ENCODE measurements at places on chromosomes 6 and 20.

GRCh38 chr6:149565527-149566409 is at the start of gene GINM1:
GINM1 (plus strand) TSS chr6:149566375; CDS start chr6:149566415, 40 bp downstream.
- DNase-seq: peak; percentile 91

DNA sequence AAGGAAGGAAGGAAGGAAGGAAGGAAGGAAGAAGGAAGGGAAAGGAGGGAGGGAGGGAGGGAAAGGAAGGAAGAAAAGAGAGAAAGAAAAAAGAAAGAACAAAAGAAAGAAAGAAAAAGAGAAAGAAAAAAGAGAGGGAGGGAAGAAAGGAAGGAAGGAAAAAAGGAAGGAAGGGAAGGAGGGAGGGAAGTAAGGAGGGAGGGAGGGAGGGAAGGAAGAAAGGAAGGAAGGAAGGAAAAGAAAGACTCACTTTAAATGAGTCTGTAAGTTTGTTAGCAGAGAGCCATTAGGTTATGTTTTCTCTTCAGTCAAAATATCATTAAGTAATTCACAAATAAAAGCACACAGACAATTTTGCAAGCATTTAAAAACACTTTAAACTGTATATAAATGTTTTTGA is 44.0 kb upstream of the SASH1 start:
- no peak for DNase-seq

DNA sequence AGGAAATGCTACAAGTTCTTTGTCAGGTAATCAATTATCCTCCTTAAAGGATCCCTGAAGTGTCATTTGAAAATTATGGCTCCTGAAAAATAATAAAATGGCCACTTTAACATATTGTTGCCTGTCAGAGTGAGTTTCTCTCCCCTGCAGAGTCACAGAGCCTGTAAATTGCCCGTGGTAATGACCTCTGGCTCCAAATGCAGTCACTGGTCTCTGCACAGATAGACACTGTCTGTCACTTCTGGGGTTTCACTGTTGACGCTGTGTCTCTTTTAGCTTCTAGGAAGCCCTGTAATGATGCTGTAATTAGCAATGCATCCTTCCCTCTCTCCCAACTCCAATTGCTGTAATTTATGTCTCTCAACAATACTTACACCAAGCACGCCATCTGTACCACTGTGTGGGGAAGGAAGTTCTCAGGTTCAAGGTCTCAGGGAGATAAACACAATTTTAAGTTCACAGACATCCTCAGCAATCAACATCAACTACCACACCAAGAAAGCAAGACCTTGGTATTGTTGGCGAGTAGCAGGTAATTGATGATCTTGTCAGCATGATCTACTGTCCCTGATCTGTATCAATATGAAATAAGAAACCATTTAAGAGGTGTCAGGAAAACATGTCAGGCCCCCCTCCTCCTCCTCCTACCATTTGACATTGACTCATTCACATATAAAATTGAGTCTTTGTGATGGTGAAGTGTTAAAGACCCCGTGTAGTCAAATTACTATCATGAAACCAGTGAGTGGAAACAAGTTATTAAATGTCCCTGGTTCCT is 91.2 kb upstream of the SULF2 start:
- no peak for DNase-seq

DNA sequence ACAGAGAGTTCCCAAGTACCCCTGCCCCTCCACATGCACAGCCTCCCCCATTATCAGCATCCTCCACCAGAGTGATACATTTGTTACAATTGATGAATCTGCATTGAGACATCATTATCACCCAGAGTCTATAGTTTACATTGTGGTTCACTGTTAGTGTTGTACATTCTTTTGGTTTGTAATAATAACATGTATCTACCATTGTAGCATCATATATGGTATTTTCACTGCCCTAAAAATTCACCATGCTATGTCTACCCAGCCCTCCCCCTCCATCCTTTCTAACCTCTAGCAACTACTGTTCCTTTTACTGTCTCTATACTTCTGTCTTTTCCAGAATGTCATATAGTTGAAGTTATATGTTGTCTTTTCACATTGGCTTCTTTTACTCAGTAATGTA is 273.9 kb upstream of the RNF217 start:
- no peak for DNase-seq

- DNase-seq: no peak
These were observed 38.7 kb downstream of the SYNE1 start for GRCh38 chr6:152598421-152598820.

- no peak for DNase-seq
These were observed 361.0 kb downstream of the CD83 start for GRCh38 chr6:14478381-14479225.

GRCh38 chr20:25030649-25031207 is 27.2 kb downstream of the ACSS1 start:
- no peak for DNase-seq

- DNase-seq: no peak
These were observed 18.7 kb downstream of the DEK start for GRCh38 chr6:18245642-18246041.

DNA sequence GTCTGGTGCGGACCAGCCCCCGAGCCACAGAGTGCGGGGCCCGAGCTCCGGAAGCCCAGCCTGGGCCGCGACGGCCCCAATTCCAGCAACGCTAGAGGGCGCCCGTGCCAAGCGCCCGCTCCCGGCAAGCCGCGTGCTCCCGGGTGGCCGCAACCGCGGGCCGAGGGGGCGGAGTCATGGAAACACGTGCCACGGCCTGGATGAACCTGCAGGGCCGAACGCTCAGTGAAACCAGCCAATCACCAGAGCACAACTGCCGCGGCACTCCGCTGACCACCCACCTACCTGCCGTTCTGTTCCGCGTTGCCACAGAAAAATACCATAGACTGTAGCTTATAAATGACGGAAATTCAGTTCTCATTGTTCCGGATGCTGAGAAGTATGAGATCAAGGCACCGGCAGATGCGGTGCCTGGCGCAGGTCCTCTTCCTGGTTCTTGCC is 85.7 kb upstream of the FOXC1 start:
- peak; percentile 51 for DNase-seq

DNA sequence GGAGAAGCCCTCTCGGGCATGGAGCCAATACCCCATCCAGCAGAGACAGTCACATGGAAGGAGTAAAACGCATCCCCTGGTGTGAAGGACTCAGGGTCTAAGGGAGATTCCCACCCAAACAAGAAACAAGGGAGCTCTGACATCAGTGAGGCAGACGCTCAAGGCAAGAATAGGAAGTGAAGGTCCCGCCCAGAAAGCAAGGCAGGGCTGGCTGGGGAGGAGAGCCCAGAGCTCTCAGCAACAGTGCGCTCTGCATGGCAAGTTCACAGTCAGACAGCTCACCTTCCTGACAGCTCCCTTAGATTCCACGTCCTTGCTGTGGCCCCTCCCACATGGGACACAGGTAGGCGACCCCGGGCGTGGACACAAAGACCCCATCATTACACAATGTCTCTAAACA is 85.6 kb downstream of the TTLL2 start:
- DNase-seq: no peak

DNA sequence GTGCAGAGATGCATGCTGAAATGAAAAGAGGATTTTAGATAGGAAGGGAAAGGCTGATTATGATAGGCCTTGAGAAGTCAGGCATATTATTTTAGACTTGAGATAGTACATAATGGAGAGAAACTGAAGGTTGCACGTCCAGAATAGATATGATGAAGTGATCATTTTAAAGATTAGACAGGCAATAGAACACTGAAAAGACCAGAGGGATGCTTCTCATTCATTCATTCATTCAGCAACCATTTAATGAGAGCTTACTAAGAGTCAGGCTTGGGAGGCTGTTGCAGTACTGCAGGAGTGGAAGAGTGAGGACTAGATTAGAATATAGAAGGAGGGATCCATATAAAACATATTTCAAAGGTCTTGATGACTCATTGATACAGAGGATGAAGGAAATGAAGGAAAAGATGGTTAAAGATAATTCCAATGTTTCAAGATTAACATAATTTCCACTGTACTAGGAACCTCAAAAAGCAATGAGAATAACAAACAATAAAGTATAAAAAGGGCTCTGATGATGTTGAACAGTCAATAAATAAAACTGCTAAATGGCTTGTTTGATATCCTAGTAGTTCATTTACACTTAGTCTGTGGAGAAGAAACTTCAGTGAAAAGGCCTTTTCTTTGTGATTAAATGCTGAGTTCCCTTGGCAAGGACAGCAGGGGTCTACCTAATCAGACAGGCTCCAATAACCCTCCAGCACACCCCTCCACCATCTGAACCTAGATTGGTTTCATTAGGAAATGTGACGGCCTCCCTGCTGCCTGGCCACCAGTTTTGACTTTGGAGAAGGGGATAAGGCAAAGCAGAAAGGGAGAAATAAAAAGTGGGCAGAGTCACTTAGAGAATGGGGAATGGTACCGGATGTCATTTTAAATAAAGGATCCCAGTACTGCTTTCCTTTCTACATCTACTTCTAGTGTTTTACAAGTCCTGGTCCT is 5.3 kb upstream of the FBXO9 start:
- no peak for DNase-seq

- DNase-seq: no peak
These were observed 26.2 kb upstream of the SLC35D3 start for GRCh38 chr6:136895901-136896300.

GRCh38 chr6:154350293-154350692 is 6.3 kb downstream of the IPCEF1 start:
- no peak for DNase-seq

GRCh38 chr6:157860505-157860991 is 37.5 kb downstream of the SNX9 start:
- DNase-seq: peak; percentile 13

- no peak for DNase-seq
These were observed 581 bp upstream of the ALDH8A1 start for GRCh38 chr6:134950482-134950881.

DNA sequence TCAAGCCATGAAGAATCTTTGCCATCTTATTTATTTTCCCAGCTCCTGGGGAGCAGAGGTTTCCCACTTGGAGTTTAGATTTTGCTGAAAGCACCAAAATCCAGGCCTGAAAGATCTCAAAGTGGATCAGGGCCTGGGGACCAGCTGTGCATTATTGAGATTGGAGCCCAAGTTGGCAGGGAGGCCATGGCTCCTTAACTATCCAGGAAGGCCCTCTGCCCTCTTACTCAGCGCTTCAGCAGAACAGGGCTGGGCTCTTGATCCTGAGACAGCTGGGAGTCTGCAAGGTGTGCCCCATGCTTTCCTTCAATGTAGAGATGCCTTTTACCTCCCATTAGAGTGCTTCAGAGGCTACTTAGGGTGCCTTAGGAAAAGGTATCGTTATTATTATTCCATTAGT is 24.6 kb downstream of the FOXO3 start:
- no peak for DNase-seq

- DNase-seq: no peak
These were observed 31.2 kb downstream of the TTLL9 start for GRCh38 chr20:31901615-31902014.

DNA sequence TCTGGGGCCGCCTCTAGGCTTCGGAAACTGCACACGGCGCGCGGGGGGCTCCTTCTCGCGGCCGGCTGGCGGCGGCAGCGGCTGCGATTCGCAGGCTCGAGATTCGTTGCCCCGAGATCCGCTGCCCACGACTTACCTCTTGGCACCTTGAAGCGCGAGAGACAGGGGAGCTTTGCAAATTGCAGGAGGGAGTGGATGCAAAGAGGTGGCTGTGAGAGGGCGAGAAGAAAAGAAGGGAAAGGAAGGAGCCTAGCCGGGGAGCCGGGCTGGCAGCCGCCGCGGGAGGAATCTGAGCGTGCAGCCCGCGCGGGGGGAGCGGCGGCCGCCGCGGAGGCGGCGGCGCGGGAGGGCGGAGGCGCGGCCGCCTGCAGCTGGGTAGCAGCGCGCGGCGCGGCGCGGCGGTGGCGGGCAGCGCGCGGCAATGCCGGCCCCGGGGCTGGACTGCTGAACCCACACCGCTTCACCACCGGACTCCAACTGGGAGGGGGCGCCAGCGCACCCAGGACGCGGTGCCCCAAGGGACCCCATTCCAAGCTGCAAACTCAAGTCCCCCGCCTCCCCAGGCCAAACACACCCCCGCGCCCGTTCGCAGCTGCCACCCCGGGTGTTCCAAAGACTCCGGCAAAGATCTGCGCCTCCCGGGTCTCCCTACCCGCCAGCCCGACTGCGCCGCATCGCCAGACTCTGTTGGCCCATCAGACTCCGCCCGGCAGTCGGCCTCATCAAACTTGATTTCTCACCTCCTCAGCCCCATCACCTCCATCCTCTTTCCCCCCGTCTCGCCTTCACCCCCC is 44.2 kb upstream of the SUPT3H start:
- DNase-seq: no peak

DNA sequence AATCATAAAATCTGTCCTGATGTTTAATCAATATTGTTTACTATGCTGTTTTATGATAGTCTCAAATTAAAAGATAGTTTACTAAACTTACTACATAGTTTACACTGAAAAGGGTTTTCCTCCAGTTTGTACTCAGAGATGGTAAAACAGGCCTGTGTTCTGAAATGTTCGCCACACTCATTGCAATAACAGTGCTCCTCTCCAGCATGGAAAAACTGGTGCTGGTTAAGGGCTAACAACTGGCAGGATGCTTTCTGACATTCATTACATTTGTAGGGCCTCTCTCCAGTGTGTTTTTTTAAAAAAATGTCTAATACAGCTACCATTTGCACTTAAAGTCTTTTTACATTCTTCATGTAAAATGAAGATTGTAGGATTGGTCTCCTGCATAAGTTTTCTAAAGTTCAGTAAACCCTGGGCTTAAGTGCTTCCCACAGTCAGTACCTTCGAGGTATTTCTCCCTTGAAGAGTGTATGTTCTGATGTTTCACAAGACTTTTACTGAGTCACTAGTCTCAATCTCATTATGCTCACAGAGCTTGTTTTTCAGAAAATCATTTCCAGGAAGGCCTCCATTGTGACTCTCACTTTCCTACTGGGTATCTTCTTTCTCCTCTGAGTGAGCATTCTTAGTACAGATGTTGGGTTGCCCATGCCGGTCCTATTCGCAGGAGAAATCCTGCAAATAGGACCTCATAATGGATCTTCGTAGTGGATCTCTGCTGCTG is 8.7 kb upstream of the ZSCAN12 start:
- no peak for DNase-seq

DNA sequence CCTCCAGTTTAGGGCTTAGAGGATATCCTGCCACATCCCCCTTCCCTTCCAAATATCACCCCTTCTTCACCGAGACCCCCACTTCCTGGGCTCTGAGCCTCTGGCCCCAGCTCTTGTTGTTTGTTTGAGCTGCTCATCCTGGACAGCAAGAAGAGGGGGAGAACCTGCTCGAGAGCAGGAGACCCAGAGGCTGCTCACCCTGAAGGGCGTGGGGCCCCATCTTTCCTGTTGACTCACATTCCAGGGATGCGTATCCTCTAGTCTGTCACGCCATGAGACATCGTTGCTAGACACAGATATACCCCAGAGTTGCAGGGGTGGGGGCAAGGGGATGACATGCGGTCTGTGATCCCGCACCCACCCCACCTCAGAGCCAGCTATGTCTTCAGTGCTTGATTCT is 5.7 kb upstream of the TNXB start:
- DNase-seq: no peak

GRCh38 chr6:40956936-40957335 is 82.1 kb downstream of the UNC5CL start:
- no peak for DNase-seq

- DNase-seq: no peak
These were observed 185.8 kb upstream of the RAB32 start for GRCh38 chr6:146357578-146358430.

GRCh38 chr20:10362674-10363073 is 71.3 kb downstream of the MKKS start:
- DNase-seq: no peak
